Forelimb muscle (tissue), 1 donor: ENCODE measurements at places on chromosomes 6 and 20. TPM values are rescaled to one million over a fixed set of nuclear protein-coding genes. Genes with fewer than 3 reads are reported as not detected.

GRCh38 chr6:33745548-33745947 is 1.2 kb downstream of the IP6K3 start:
- no peak for DNase-seq

DNA sequence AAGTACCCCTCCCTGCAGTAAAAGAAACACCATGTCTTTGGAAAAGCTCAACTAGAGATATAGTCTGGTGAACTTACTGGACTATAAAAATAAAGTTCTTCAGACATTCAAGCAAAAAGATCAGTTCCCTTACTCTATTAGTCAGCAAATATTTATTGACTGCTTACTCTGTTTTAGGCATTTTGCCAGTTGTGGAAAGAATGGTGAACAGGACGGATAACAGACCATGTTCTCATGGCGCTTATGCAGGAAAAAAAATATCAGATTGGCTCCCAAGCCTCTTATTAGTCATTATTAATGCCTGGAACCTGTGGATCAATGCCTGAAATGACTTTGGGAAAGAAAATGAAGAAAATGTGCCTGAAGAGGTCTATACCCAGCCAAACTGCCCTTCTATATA is 282.2 kb upstream of the EPHA7 start:
- no peak for DNase-seq

DNA sequence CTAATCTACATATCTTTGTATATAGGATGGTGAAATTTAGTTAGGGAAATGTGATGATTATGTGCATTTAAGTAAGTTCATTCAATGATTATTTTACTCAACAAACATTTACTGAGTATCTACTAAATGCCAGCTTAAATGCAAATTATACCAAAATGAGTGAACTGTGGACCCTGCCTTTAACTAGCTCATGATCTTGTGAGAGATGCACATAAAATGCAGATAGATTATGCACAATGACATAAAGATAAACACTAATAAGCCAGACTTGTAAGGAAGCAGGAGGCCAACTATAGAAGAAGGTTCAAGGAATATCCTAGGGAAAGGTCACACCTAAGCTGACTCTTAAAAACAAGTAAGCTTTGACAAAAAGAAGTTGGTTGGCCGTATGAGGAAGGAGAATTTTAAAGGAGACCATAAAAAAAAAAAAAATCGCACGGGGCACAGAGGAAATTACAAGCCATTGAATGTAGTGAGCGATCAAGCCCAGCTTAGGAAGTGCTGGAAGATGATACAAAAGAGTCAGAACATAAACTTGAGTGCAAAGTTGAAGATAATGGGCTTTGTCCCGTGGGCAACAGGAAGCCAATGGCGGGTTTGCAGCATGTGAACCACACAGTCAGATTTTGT is 107.9 kb downstream of the NRSN1 start:
- DNase-seq, result no peak

DNA sequence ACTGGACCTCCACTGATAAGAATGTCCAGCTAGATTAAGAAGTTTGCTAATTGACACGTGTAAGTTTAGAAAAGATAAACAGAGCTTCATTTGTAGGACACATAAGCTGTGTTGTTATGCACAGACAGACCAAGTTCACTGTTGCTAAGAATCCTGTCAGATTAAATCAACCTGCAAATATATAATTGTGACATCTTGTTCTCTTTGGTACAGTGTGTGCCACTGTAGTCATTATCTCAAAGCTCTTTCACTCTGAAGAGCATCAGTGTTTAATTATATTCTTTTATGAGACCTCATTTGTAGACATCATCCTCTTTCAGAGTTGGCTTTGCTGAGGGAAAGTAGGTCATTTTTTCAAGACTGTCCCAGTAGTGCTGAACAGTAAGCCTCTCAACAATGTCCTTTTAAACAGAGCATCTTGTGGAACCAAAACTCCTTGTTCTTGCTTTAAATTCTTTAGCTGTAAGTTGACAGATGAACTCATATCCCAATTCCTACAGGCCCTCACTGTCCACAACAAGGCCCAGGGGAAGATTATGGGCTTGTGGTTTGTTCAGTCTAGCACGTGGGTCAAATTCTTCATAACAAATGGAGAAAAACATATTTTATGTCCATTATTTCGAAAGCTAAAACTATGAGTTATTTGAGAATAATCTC is 252.4 kb downstream of the HDGFL1 start:
- DNase-seq, result no peak

GRCh38 chr6:16602035-16602434 is 159.2 kb downstream of the ATXN1 start:
- DNase-seq, result no peak

DNA sequence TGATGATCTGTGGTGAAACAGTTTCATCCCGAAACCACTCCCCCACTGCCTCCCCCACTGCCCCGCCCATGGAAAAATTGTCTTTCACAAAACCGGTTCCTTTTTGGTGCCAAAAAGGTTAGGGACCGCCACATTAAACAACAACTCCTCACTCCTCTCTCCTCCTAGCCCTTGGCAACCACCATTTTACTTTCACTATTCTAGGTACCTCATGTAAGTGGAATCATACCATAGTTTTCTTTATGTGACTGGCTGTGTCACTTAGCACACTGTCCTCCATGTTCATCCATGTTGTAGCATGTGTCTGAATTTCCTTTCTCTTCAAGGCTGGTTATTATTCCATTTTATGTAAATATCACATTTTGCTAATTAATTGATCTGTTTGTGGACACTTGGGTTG is 99.3 kb downstream of the UTRN start:
- DNase-seq, result no peak

DNA sequence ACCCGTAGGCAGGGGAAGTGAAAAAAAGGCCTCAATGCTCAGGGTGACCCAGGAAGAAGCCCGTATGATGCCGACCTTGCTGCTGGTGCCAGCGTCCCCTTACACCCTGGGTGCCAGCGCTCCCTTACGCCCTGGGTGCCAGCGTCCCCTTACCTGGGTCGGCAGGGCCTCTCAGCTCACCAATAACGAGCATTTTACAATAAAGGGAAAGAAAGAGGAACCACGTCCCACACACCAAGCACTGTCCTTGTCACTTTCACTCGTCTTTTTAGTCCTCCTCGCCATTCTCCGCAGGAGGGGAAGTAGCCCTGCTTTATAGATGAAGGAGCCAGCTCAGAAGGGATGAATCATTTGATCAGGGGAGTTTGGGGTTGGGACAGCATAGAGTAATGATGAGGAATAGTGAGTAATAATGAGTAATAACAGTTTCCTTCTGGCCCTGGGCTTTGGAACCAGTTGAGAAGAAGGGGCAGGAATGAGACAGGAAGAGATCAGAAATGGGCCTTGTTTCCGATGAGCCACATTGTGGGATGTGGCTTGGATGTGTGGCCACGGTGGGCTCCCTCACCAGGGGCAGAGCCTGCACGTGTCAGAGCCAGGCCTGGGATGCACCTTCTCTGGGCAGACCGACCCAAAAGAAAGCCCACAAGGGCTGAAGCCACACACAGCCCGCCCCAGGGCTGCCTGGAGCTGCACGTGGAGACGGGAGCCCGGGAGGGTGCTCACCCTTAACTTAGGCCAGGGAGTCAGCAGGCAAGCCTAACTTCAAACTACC is 75.7 kb downstream of the SYNJ2 start:
- DNase-seq, result no peak

GRCh38 chr6:6503191-6503590 is 85.3 kb upstream of the LY86 start:
- DNase-seq, result no peak

- DNase-seq, result no peak
Observed at GRCh38 chr6:56491606-56492328, 150.9 kb downstream of the DST start.

- DNase-seq, result no peak
Observed at GRCh38 chr6:100342830-100343229, 121.9 kb downstream of the SIM1 start.

- no peak for DNase-seq
Observed at GRCh38 chr6:90765895-90766294, 179.0 kb upstream of the MAP3K7 start.

GRCh38 chr6:33815854-33816253 is 12.1 kb upstream of the MLN start:
- DNase-seq, result no peak

DNA sequence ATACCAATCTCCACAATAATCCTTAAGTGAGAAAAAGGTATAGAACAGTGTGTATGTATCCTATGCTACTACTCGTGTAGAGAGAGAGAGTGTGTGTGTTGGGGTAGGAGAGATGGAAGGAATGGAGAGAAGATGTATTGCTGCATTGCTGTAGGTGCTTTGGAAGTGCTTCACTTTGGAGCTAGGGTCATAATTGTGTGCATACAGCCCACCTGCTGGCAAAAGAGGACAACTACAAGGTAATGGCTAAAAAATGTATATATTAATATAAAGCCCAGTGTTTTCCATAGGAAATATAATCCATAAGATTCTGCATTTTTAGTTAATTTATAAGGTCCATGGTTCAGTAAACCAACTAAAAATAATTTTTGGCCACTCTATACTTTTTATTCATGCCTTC is 36.1 kb downstream of the SERAC1 start:
- DNase-seq, result no peak

Gene TBX18
- polyA plus RNA-seq, result 16.8 TPM

Gene MDC1
- polyA plus RNA-seq, result 20.2 TPM

Gene ARMH2
- polyA plus RNA-seq, result not detected

Gene APCDD1L
- 5.9 TPM for polyA plus RNA-seq

Gene SSTR4
- not detected for polyA plus RNA-seq

Gene LSM14B
- polyA plus RNA-seq, result 91.5 TPM

Gene BTNL2
- polyA plus RNA-seq, result 0.18 TPM

Gene PRRT1
- polyA plus RNA-seq, result 1.3 TPM

Gene NKX2-4
- polyA plus RNA-seq, result not detected

Gene SALL4
- polyA plus RNA-seq, result 0.38 TPM

Gene EPB41L1
- 23.0 TPM for polyA plus RNA-seq
